ENCODE measurements at places on chromosomes 3 and 15.

DNA sequence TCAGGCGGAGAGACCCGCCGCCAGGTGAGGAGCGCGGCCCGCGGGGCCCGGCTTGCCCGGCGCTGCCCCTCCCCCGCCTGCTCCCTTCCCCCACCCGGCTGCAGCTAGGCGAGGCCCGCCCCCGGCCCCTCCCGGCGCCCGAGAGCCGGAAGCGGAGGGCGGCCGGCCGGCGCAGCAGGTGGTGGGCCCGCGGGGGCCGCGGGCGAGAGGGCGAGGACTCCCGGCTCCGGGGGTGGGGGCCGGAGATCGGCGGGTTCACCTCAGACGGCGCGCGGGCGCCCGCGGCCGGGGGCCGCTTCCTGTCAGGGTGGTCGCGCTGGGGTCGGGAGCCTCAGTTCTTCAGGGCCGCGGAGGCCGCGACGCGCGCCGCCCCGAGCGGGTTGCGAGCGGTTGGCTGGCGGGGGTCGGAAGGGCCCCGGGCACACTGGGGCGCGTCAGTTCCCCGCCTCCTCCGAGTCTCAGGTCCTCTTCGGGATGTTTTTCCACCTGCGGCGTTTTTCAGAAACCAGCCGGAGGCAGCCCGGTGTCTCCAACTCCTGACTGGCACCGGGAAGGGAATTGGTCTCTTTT, 395 bp downstream of the ZFAND6 start:
- peak; percentile 27 for DNase-seq

DNA sequence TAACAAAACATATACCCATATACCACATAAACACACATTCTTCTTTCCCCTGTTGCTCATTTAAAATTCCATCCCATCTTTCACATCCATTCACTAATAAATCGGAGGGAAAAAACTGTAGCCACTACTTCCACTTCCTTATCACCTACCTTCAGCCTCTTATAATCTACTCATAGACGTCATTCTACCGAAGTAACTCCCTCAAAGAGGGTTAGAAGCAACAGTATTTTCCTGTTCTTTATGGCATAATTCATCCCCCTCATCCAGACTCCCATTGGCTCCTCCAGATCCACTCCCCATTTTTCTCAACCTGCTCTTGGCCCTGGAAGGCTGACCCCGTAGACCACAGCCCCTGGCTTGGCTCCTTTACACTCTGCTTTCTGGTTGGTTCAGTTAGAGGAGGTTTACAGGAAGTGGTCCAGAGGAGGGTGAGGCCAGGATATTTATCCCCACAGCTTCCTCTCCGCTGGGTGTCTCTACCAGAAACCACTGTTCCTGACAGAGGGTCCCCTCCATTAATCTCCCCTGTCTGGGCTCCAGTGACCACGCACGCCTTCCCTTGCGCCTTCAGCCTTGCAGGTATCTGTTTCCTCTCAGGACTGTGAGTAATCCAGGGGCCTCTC, 46.3 kb downstream of the FMN1 start:
- DNase-seq: no peak

DNA sequence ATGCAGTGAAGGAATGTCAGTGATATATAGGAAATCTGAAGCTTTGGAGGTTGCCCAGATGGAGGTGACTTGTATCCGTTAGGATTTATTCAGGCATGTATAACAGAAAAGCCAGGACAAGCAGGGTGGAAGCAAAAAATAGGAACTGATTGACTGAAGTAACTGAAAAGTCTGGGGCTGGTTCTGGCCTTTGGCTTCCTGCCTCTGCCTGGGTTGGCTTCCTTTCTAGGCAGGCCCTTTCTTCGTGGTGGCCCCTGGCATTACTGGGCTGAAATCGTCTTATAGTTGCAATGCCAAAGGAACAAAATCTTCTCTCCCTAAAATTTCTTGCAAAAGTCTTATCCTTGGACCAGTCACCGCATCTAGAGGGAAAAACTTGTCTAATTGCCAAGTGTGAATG, 386.1 kb downstream of the PTPRG start:
- no peak for DNase-seq

GRCh38 chr3:126146034-126146433, 34.4 kb downstream of the ALDH1L1 start:
- no peak for DNase-seq

- DNase-seq: no peak
Observed at GRCh38 chr3:9032231-9032777, 69.0 kb upstream of the RAD18 start.

- DNase-seq: no peak
Observed at GRCh38 chr15:88498996-88499395, 31.5 kb downstream of the MRPS11 start.

- no peak for DNase-seq
Observed at GRCh38 chr3:54046641-54047214, 75.6 kb upstream of the CACNA2D3 start.

- no peak for DNase-seq
Observed at GRCh38 chr3:50530001-50530970, 26.9 kb upstream of the CACNA2D2 start.

- DNase-seq: peak; percentile 54
Observed at GRCh38 chr3:136802481-136802996, 16.4 kb upstream of the SLC35G2 start.

DNA sequence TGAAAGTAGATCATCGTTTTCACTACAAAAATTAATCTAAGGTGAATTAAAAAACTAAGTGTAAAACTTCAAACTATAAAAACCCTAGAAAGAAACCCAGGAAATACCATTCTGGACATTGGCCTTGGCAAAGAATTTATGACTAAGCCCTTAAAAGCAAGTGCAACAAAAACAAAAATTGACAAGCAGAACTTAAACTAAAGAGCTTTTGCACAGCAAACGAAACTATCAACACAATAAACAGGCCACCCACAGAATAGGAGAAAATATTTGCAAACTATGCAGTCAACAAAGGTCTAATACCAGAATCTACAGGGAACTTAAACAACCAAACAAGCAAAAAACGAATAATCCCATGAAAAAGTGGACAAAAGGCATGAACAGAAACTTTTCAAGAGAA, 302.0 kb downstream of the CHST2 start:
- DNase-seq: no peak

DNA sequence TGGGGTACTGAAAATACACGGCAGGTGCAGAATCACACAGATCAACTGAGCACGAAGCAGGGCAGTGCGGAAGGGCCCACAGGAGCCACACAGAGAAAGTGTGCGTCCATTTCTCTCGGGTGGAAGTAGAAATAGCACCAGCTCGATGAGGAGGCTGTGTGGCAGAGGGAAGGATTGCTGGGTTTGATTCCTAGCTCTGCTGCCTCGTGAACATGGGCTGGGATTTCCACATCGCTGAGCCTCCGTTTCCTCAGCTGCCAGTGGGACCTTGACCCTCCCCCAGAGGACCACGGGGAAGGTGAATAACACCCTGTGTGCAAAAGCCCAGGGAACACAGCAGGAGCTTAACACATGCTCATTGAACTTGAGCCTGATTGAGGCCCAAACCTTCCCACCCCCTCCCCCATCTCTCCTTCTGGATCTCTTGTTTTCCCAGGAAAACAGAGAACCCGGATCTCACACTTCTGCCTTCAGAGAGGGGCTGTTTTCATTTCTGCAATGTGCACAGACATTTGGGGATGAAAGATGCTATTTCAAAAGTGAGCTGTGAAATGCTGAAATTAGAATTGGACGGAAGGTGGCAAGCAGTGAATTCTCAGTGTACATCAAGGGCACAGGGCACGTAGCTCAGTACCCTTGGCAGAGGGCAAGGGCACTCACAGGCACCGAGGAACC, 38.4 kb downstream of the ABTB1 start:
- no peak for DNase-seq

- DNase-seq: no peak
Observed at GRCh38 chr15:99956820-99957641, 223.8 kb upstream of the LYSMD4 start.

- no peak for DNase-seq
Observed at GRCh38 chr3:188706176-188706575, 465.6 kb upstream of the TPRG1 start.

GRCh38 chr3:34106879-34107278, 308.4 kb downstream of the PDCD6IP start:
- peak; percentile 51 for DNase-seq

DNA sequence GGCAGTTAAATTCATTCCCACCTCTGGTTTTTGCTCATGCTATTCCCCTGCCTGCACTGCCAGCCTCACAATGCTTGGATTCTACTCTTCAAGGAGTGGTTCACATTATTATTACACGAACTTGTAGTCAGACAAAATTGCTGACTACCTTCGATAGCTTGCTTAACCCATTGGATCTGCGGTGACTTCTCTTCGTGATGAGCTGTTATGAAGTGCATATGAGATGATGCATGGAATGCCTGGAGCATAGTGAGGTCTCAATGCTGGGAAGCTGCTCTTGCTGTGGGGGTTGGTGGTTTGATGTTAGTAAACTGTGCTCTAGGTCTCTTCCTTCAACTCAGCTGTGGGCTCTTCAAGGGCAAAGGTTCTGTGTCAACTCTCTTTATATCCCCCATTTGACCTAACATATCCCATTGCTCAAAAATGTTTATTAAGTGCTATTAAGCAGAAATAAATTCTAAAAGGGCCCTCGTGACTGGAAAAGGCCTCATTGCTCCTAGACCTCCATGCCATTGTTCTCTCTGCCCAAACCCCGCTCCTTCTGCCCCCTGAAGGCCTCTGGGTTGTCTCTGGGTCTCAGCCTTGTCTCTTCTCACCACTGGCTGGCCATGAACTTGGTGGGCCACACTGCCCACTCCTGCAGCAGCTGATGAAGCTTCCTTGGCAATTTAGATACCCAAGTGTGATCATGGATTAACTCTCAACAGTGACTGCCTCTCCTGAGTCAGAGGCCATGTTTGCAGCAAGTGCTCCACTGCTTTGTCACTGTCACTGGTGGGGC, 4.5 kb upstream of the SLCO2A1 start:
- DNase-seq: no peak

GRCh38 chr15:90138071-90138833, 36.0 kb upstream of the IDH2 start:
- no peak for DNase-seq

DNA sequence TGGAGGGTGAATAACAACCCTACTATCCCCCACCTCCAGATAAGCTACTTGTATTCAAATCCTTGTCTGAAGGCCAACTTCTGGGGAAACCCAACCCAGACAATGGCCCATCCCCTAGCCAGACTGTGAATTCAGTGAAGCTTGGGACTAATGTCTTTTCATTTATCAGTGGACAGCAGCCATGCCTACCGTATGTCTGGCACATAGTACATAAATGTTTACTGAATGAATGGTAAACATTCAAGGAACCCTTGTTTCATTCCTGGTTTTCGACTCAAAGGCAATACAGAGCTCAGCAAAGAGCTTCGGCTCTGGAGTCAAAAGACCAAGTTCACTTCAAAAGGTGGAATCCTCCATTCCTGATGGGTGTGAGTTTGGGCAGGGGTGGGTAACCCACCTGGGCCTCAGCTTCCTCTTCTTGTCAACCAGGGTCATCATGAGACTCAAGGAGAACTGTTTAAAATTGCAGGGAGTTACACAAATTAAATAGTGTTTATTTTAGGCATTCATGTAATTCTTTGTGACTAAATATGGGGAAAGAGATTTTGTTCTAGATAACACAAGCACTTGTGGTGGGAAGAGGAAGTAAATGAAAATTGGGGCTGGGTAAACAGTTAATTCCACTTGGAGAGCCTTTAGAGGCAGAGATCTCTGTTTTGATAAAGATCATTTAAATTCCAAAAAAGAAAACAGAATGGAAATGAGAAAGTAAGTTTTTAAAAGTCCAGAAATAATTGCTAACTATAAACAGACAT, 303.7 kb upstream of the WNT5A start:
- DNase-seq: no peak

- no peak for DNase-seq
Observed at GRCh38 chr15:86159468-86159867, 79.8 kb downstream of the AGBL1 start.

GRCh38 chr3:130960139-130960795, 66.4 kb downstream of the ASTE1 start:
- no peak for DNase-seq

- no peak for DNase-seq
Observed at GRCh38 chr3:147963711-147964110, 554.5 kb downstream of the ZIC1 start.

GRCh38 chr15:40702077-40702476, 7.1 kb downstream of the RAD51 start:
- no peak for DNase-seq

DNA sequence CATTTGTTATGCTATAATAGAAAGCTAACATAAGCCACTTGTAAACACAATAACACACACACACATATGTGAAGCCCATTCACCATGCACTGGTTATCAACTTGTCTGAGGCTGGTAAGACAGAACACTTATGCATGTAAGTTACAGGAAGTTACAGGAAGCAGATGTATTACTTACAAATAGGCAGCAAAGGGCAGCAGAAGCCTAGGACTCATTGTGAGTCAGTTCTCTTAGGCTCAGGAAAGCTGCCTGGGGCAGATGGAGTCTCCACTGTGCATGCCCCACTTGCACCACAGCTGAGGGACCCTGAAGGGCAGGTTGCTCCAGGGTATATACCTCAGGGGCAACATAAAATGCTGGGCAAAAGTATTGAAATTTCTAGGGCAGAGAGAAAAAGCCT, 748.8 kb upstream of the CCDC54 start:
- DNase-seq: no peak

- DNase-seq: no peak
Observed at GRCh38 chr3:22170370-22170769, 419.4 kb upstream of the ZNF385D start.

DNA sequence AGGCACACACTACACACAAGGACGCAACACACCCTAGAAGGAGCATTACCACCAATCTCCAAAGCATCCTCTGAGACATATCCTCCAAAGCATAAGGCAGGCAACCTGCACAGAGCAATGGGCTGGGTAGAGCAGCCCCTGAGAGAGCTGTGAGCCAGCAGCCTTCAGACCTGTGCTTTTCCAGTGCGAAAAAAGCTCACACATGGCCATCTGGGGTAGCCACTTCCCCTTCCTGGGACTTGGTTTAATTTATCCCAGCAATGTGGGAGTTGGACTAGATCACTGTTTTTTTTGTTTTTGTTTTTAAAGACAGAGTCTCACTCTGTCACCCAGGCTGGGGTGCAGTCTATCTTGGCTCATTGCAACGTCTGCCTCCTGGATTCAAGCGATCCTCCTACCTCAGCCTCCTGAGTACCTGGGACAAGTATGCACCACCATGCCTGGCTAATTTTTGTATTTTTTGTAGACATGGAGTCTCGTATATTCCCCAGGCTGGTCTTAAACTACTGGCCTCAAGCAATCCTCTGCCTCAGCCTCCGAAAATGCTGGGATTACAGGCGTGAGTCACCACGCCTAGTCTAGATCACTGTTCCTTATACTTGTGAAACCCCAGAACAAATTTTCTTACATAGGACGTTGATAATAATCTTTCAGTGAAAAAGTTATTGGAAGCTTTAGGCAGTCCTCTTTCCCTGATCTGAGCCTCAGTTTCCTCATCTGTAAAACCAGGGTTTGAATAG, 18.9 kb downstream of the PTPN23 start:
- no peak for DNase-seq

GRCh38 chr15:40382580-40383456, at the start of gene KNSTRN:
TSS of gene KNSTRN (plus strand) at chr15:40382721. CDS start at chr15:40382836, 115 bp downstream.
- peak; percentile 87 for DNase-seq

GRCh38 chr3:170361711-170362110, 4.2 kb downstream of the SKIL start:
- DNase-seq: no peak

- DNase-seq: peak; percentile 77
Observed at GRCh38 chr3:145939431-145939830, 221.6 kb downstream of the PLOD2 start.

- DNase-seq: no peak
Observed at GRCh38 chr15:36315649-36316048, 263.8 kb upstream of the CDIN1 start.

GRCh38 chr15:90609242-90610180, 79.8 kb downstream of the CRTC3 start:
- no peak for DNase-seq

- DNase-seq: no peak
Observed at GRCh38 chr3:46668116-46668515, 25.4 kb downstream of the ALS2CL start.

Data from NCI-H748 treated with DMSO at 0.1 percent for 48 hours (cell line).